Karpas-422 (cell line): ENCODE measurements at places on chromosomes 1 and 21.

DNA sequence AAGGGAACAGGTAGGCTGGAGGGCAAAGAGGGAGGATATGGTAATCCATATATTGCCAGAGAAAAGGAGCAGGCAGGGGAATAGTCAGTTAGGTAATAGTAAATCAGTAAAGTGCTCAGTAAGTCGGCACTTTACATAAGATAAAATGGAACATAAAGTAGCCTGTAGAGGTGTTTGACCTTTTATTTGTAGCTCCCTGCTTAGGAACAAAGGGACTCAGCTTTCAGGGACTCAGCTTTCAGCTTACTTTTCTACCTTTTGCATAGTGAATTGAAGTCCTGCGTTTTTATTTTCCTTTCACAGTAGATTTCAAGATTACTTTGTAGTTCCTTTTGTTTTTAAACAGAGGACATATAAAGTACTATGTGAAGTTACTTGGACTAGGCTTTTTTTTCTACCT lies 87.3 kb downstream of the ITSN1 start:
- no peak for DNase-seq

DNA sequence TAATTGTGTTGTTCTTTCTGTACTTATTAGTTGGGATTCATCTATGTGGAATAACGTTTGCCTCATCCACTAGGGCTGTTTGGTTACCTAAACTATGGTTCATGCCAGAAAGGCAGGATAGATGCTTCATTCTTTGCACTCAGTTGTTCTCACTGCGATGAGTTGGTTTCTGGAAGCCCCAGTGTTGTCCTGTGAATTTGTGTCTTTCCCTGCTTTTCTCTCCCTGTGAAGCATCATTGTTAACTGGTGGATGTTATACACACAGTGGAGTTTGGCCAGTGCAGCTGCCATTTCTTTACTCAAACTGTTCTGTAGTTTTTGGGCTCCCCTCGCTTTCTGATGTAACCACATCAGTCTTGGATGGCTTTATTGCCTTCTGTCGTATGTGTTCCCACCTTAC lies 143.6 kb upstream of the COL6A1 start:
- DNase-seq, result no peak

GRCh38 chr1:8115769-8116167 lies 89.7 kb upstream of the ERRFI1 start:
- no peak for DNase-seq

- DNase-seq, result peak; percentile 77
Observed at GRCh38 chr1:9181176-9181906, 52.4 kb upstream of the GPR157 start.

GRCh38 chr1:185896863-185897262 lies 162.7 kb downstream of the HMCN1 start:
- no peak for DNase-seq

GRCh38 chr1:154666051-154666790 lies 58.2 kb upstream of the ADAR start:
- no peak for DNase-seq

DNA sequence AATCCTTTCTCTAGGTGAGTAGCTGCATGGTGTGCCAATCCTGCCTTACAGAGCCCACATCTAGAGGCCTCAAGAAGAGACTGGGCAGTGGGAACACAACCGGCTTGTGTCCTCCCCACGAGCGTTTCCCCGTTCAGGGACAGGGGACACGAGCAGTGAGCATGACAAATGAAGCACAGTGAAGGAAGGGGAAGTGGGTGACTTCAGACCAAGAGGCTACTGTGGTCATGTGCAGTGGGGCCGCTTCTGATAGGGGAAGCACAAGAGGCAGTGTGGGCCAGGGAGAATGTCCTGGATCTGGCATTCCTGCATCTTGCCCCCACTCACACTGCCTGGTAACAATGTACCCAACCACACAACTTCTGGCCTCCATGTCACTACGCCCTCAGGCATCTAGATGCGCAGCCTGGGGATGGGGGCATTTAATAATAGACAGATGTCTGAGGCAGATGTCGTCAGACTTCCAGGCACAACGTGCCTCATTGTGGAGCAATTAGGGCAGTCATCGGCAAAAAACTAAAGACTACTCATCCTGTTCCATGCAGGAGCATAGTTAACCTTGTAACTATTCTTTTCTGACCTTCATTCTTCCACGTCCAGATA lies 155.6 kb upstream of the NBPF11 start:
- DNase-seq, result no peak

GRCh38 chr1:185998391-185998790 lies 264.2 kb downstream of the HMCN1 start:
- no peak for DNase-seq

DNA sequence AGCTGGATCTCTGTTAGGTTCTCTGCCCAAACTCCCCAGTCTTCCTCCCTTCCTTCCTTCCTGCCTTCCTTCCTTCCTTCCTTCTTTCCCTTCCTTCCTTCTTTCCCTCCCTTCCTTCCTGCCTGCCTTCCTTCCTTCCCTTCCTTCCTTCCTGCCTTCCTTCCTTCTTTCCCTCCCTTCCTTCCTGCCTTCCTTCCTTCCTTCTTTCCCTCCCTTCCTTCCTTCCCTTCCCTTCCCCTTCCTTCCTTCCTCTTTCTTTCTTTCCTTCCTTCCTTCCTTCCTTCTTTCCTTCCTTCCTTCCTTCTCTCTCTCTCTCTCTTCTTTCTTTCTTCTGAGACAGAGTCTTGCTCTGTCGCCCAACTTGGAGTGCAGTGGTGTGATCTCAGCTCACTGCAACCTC lies 8.7 kb upstream of the LSM10 start:
- no peak for DNase-seq

DNA sequence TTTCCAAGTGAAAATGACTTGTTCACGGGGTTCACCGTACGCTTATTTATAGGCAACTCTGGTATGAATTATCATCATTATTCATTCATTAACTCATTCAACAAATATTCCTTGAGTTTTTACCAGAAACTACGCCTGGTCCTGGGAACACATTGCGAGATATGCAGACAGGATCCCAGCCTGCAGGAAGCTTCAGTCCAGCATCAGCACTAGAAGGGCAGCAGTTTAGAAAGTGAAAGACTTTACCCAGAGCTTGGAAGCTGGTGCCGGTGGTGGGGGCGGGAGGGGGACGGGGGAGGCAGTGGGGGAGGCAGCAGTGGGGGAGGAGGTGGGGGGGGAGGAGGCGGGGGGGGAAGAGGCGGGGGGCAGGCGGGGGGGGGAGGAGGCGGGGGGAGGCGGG lies 55.9 kb downstream of the SETD4 start:
- DNase-seq, result no peak

DNA sequence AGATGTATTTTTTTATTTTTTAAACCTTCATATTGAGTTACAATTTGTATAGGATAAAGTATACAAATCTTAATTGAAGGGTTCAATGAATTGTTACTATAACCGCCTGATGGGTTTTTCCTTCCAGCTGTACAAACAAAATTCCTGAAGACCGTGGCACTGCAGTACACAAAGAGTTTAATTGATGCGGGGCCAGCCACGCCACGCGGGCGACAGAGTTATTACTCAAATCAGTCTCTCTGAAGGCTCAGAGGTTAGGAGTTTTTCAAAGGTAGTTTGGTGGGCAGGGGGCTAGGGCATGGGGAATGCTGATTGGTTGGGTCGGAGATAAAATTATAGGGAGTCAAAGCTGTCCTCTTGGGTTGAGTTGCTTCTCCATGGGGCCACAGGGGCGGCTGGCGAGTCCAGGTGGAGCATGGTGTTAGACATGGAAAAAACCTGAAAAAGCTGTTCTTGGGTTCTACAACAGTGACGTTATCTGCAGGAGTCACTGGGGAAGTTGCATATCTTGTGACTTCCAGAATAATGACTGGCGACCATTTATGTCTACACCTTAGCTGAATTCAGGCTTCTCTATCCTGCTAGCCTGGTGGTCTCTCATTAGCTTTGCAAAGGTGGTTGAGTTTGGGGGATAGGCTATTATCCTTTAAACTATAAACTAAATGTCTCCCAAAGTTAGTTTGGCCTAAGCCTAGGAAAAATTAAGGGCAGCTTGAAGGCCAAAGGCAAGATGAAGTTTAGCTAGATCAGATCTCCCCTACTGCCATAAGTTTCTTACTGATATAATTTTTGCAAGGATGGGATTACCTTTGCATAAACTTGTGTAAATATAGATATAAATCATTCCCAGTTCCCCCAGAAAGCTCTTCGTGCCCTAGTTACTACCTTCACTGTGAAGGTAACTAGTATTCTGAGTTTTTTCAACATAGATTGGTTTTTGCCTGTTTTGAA lies 13.0 kb upstream of the TMEM9 start:
- no peak for DNase-seq

DNA sequence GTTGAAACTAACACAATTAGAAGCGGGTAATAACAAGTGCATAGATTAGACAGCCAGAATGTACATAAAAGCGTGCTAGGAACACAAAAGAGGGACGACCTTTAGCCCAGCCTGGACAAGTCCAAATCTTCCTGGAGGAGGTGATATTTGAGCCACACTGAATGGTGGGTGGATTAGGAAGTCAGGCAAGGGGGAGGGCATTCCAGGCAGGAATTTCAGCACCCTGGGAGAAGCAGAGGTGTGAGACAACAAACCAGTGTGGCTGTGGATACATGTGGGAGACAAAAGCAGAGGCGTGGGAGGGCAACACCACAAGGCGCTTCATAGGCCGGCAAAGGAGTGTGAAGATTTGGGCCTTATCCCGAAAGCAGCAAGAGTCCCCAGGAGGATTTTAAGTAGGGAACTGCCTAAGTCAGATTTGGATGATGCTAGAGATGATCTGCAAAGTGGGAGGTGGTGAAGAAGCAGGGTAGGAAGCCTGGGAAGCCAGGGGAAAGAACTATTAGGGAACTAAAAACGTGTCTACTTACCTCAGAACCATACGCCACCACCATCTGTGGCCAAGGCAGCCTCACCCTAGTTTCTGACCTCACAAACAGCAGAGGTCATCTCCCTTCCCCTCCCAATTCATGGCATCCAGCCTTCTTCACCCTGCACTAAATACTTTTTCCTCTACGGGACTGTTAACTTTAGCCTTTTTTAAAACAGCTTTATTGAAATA lies 81.8 kb downstream of the GLUL start:
- DNase-seq, result no peak

DNA sequence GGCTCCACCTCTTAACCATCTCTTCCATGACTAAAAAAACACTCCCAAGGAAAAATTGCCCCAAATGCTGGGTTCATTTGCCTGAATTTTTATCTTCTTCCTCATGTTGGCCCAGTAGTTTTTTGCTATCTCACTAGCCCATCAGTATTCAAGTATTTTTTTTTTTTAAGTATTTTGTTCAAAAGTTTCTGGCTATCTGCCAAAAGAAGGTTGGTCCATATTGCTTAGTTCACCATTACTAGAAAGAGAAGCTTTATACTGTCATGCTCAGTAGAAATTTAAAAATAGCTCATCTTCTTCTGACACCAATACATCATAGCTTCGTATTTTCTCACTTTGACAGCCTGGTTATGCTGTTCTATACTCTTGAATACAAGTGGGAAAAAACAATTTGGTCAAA lies 41.0 kb upstream of the PDE9A start:
- DNase-seq, result no peak

DNA sequence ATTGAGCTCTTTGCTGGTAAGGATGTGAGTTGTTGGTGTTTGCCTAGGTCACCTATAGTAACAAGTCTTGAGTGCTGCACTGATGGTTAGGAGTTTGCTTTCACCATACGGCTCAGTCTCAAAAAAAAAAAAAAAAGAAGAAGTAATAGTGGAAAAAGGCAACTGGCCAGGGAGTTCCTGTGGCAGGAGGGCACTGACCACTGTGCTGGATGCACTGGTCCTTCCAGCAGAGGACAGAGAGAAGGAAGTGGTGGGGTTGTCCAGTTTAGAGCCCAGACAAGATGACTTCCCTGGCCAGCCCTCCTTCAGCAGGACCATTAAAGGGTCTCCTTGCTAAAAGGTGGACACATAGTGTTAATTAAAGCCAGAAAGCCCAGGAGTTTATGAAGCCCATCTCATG lies 11.9 kb upstream of the PTCH2 start:
- DNase-seq, result no peak

GRCh38 chr1:200206340-200206739 lies 178.8 kb downstream of the NR5A2 start:
- DNase-seq, result no peak

GRCh38 chr1:84427250-84428188 lies 29.2 kb downstream of the DNASE2B start:
- no peak for DNase-seq

- DNase-seq, result no peak
Observed at GRCh38 chr21:46295177-46295770, 9.1 kb downstream of the YBEY start.

DNA sequence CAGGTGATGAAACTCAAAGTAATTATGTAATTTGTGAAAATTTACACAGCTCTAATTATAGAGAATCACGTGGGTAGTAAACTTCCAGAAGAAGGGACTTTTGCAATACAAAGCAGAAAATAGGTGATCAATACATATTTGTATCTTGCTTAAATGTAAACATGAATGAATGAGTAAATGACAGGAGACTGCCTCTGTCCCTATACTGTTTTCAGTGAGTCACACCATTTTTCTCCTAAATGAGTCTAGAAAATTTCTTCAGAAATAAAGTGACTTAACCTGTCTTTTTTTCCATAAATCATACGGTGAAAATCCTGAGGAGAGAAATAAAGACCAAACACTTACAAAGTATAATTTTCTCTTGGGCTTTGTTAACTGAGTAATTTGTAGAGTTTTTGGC lies 11.9 kb downstream of the RAP1A start:
- DNase-seq, result no peak

- no peak for DNase-seq
Observed at GRCh38 chr1:41566969-41567368, 82.5 kb upstream of the EDN2 start.

- DNase-seq, result no peak
Observed at GRCh38 chr1:21704145-21704544, 35.0 kb upstream of the RAP1GAP start.
